ENCODE measurements at places on chromosomes 11 and 22. TPM values are rescaled to one million over a fixed set of nuclear protein-coding genes. Genes with fewer than 3 reads are reported as not detected.

Gene EFCAB6
- total RNA-seq: 0.15 TPM

Gene POLD4
- 53.7 TPM for total RNA-seq

Gene MYO7A
- total RNA-seq: 0.15 TPM

Gene SCN2B
- total RNA-seq: not detected

DNA sequence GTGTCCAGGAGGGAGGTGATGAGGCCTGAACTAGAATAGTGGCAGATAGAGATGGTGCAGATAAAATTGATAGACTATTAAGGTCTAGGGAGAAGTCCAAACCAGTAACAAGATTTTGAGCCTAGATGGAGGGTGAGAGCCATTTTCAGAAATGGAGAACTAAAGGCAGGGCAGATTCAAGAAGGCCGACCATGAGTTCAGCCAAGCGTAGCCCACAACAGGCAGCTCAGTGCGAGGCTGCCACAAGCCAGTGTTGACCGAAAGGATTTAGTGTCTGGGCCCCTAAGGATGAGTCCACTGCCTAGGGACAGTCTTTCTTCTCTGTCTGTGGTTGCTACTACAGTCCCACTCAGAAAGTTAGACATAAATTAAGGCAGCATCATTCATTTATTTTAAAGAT is 51.7 kb downstream of the PPP2R1B start:
- H3K27ac ChIP-seq: no peak overlapping the region
- peaks cover 1% of the 10 kb centered on the region for H3K4me1 ChIP-seq
- H3K27me3 ChIP-seq: no peaks in the 10 kb centered on the region
- DNase-seq: no peak
- peaks cover 16% of the 10 kb centered on the region for H3K36me3 ChIP-seq

- no peaks in the 10 kb centered on the region for H3K4me1 ChIP-seq
- no peaks in the 10 kb centered on the region for H3K27me3 ChIP-seq
- H3K4me3 ChIP-seq: no peak overlapping the region
- DNase-seq: no peak
These were observed 14.8 kb downstream of the CHKA start for GRCh38 chr11:68106165-68106940.

Gene RFPL2
- 0.30 TPM for total RNA-seq

Gene CCDC116
- 0.42 TPM for total RNA-seq

Gene C11orf16
- not detected for total RNA-seq

Data from activated CD4-positive, alpha-beta T cell treated with anti-CD3 and anti-CD28 coated beads, Interleukin-2, amount 10 ng/mL, durations not matched to agents 7 days and 5 days (primary cell).